Renal cortex interstitium (tissue), 15 donors: ENCODE measurements at places on chromosomes 3 and 15. TPM values are rescaled to one million over a fixed set of nuclear protein-coding genes. Genes with fewer than 3 reads are reported as not detected.

RLBP1 gene
- not detected for polyA plus RNA-seq

GOLGA6A gene
- not detected for polyA plus RNA-seq

IQCF5 gene
- polyA plus RNA-seq, result not detected

DNA sequence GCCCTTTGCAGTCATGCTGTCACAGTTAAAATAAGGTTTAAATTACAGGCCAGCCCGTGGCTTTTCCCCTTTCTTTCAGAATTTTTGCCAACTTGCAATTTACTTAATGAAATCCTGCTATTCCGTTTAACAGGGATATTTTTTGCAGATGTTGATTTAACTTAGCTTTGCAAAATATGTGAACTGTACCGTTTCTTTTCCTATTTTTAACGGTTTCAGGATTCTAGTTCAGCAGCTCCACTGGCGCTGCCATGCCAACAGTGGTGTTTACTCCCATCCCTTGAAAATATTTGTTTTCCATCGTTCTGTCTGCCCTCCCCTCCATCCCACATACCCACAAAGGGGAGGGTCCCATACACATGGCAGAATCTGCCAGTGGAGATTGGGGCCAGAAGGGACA is 54.3 kb downstream of the SMAD6 start:
- DNase-seq, result no peak

DNA sequence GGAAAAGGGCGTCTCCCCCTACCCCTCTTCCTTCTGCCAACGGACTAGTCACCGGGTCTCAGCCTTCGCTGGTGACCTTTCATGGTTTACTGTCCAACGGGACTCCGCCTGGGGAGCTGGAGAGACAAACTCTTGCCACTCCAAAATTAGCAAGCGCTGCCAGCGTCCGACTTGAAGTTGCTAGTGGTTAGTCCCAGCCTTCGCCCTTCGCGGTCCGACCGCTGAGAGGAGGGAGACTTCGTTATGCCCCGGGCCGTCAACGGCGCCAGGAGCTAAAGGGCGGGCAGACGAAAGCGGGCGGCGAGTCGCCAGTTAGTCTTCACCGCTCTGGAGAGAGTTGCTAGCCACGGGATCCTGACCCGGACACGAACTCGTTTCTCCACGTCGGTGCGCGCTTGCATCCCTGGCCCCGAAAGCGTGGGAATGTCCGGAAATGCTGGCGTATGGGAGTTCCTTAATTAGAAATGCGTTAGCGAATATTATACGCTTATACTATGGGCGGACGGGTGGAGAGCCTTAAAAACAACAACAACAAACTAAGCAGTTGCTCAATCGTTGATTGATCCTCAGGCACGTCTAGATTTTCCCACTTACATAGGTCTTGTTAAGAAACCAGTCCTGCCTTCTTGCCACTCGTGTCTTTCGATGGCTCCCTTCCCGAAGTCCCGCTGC is 716 bp downstream of the SMC4 start:
- no peak for DNase-seq

DNA sequence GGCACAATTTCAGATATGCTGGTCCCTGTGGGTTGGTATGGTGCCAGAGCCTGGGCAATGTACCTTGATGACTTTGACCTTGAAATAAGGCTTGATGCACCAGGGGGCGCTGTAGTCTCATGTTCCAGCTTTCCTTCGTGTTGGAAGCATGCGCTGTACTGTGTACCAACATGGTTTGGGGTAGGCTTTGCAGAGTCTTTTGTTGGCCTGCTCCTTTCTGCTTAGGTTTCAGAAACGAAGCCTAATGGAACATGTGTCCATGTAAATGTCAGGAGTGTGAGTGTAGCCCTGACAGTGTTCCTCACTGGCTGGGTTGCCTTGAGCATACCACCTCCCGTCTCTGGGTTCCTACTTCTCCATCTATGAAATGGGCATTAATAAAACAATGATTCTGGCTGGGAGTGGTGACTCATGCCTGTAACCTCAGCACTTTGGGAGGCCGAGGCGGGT is 3.6 kb upstream of the CCR4 start:
- peak; percentile 69 for DNase-seq

DNA sequence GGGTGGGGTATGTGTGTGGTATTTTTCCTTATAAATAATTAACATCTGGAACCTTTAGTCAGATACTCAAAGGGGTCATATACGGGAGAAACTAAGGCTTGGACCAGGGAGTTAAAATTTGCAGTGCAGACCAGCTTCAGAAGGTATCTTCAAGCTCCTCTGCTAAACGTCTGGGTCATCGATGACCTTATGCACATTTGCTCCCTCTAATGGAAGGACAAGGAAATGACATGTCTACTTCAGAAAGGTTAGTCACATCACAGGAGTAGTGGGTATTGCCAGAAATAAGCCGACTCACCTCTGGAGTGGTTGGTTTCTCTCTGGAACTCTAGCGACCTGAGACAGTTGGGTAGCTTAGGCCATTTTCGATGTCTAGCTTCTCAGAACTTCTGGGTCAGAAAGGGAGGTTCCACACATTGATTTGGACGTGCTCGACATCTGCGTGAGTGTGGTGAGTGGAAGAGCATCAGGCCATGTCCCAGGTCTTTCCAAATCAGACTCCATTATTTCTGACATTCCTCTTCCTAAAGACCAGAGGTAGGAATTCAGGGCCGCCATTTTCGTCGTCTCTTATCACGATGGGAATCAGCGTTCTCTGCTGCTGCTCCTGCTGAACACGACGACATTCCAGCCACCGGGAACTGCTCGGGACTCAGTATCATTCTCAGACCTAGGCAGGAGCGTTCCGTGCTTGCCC is 31.8 kb upstream of the RASA2 start:
- no peak for DNase-seq

DNA sequence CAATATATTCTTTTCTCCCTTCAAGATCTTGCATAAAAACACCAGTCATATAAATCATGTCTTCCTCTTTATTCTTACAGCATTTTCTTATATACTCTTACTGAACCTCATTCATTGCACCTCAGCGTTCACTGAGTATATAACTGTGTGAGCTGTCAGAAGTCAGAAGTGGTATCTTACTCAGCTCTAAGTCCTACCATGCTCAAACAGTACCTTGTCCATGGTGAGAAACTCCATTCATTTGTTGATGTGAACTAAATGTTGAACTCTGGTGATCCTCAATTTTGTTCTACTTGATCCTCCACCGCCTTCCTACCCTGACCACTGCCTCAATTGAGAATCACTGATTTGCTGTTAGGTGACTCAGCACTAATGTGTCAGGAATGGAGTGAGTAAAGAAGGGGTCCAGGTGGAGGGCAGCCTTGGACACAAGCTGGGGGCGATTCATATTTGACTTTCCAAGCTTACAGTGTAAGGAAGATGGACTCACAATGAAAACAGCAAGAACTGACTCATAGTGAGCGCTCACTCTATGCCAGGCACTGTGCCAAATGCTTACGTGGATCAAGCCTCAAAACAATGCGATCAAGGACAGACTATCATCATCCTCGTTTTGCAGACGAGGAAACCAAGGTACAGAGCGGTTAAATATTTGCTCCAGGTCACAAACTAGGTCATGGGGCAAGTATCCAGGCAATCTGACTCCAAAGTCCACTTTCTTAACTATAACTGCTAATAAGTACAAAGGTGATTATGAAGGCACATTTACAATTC is 13.5 kb upstream of the ZFYVE19 start:
- DNase-seq, result no peak

DNA sequence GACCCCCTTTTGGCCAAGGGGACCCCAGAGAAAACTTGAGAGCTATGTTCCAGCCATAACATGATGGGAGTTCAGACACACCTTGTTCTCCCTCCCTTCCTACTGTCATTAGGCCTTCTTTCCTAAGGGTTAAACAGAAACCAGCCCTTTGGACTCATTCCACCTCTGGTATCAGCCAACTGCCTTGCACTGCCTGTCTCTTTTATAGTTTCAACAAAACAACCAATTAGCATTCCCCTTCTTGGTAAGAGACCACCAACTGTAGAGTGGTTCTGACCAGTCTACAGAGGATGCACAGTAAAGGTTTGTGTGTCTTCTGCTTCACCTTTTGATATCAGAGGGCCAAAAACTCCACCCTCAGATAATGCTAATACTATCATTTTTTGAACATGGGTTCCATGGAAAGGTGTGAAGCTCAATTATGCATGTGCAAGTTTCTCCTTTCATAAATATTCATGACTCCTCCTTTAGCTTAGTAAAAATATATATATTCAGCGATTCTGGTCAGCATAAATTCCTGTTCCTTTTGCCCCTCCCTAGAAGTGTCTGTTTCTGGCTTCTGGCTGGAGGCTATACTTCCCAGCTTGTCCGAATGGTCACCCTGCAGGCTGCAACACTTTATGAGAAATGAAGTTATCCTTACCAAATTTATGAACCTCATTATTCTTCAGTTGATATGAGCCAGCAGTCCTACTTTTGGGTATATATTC is 55.9 kb downstream of the SERP1 start:
- DNase-seq, result no peak

DNA sequence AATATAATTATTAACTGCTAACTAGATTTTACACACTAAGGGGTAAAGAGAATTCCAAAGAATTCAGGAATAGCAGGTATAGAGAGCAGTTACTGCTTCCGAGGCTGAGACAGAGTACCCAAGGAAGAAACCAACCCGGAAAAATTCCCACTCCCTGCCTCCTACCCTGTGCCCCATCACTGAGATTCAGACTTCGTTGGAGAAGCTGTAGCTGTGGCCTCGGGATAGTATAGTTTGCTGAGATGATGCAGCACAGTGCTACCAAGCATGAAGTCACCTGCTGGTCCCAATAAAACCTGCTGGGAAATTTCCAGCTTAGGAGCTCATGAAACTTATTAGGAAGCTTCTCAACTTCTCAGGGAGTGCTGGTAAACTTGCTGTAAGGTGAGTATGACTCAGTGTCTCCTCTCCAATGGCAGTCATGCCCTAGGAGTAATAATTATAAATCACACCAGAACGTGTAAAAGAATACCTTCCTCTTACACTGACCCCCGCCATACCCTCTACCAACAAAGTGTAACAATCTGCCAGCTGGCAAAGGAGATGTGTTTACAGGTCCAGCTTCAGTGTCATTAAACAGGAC is 215.2 kb upstream of the ROBO2 start:
- DNase-seq, result peak; percentile 16

GRCh38 chr15:70165716-70166284 is 68.1 kb upstream of the TLE3 start:
- DNase-seq, result no peak

DNA sequence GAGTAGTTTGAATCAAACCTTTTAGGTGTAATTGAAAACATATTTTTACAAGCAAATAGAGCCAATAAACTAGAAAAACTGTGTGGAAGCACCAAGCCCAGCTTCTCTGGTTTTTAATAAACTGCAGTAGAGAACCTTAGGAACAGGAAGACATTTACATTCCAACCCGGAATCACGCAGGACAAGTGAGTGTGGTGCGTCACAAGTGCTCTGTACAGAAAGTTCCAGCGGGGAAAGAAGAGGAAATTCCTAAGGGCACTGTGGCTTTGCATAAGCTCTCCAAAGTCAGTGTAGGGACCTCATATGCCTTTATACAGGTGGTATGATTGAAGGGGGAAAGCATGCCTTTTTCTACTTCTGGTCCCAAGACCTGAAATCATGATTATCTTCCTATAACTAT is 21.6 kb downstream of the COL8A1 start:
- DNase-seq, result no peak

DNA sequence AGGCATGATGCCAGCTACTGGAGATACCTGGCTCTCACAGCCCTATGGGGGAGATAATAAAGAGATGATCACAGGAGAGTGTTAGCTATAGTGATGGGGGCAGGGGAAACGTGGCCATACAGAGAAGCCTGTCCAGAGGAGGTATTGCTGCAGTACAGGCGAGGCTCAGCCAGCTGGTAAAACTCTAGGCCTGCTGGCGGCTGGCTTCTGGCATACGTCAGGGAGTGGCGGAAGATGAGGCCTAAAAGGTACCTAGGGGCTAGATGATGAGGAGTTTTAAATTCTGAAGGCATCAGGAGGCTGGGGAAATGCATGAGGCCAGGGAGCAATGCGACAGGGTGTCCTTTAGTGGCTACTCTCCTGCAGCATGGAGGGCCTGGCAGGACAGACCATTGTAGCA is 110.7 kb downstream of the EEFSEC start:
- no peak for DNase-seq

DNA sequence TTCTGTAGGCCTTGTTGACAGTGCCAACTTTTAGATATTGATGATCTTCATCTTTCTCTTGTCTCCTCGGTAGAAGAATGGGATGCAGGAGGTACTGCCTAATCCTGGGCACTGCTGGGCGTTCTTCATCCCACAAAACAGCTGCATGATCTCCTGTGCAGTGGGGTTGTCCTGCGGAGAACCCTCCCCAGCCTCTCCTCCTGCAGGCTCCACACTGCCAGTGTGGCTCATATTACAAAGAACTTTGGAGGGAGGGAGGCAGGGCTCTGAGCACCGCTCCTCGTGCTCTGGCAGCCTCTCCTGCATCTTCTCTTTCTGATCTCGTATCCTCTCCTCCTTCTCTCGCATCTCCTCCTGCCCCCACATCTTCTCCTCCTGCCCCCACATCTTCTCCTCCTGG is 7.5 kb downstream of the GOLGA6L2 start:
- DNase-seq, result no peak

GRCh38 chr15:40915116-40915661 is 14.0 kb upstream of the DLL4 start:
- DNase-seq, result no peak

DNA sequence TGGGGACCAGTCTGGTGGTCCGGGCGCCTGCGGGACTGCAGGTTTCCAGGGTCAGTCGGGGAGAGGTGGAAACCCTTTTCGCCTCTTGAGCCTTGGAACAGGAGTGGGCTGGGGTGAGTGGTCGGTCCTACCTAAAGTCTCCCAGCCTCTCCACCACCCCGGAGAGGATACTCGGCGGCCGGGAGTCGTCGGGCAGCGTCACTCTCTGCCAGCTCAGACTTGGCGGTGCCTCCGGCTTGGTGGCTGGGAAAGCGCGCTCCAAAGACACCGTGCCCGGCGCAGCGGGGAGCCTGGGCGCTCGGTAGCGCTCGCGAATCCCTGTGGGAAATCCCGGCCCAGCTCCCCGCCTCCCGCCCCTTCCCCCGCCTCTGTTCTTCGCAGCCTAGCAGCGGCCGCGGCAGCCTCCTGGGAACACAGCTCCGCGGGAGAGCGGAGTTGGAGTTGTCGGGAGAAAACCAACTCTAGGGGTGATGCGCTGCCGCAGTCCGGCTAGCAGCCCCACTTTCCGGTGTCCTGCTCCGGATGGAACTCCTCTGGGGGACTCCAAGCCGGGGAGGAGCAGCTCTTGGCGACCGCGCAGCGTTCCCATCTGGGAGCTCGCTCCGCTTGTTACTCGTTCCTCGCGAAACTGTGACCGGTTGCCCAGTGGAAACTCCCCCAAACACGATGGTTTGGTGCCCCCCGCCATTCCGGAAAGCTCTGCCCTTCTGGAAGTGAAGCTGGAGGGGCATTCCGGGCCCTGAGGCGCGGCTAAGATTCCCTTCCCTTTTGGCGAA is 1.4 kb downstream of the EPHB1 start:
- no peak for DNase-seq

GRCh38 chr15:52112203-52112750 is 298 bp downstream of the BCL2L10 start:
- DNase-seq, result no peak

GRCh38 chr3:99508191-99508590 is 130.2 kb upstream of the COL8A1 start:
- DNase-seq, result no peak

DNA sequence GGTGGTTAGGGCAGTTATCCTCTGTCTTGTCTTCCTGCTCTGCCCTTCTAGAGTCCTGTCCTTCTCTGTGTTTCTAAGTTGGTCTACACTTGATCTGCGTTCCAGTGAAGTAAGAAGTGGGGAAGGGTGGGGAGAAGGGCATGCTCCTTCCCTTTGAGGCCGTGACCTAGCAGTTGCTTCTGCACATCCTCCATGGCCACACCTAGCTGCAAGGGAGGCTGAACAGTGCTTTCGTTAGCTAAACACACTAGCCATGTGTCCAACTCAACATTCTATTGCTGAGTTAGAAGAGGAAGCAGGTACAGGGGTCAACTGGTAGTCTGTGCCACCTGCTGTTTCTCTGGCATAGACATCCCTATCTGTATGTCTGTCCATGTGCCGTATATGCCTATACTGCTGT is 94.5 kb downstream of the LARS2 start:
- no peak for DNase-seq
